ENCODE measurements at places on chromosomes 7 and 10.

DNA sequence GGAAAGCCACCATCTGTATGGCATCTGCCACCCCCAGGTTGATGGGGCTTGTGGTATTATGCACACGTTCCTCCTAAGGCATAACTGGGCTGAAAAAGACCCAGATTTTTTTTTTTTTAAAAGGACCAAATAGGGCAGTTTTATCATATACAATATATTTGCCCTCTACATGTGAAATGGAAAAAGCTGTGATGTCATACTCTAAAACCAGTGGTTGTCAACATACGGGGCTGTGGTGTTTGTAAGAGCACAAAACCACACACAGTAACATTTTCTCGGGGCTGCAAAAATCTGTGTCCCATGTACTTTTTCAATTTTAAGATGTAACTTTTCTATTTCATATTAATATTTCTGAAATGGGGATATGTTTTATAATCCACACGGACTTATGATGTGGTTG lies 34.9 kb downstream of the FAM171A1 start:
- no peak for DNase-seq

- DNase-seq, result no peak
These were observed 755 bp downstream of the HOXA13 start for GRCh38 chr7:27198871-27199801.

GRCh38 chr7:143126146-143126545 lies 5.7 kb upstream of the PIP start:
- no peak for DNase-seq

DNA sequence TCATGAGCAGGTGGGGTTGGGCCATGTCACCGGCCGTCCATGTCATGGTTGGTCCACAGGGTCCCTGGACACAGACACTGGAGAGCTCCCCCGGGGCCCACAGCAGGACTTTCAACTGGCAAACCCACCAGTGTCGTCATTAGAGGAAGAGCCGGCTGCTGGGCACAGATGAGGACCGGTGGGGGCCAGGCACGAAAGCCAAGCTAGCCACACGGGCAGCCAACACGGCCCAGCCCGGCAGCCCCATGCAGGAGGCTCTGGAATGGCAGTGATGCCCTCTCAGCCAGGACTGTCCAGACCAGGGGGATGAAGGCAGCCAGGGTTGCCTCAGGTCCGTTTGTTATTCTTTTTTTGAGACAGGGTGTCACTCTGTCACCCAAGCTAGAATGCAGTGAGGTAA lies 21.1 kb upstream of the UNCX start:
- no peak for DNase-seq

GRCh38 chr10:6269953-6270867 lies 67.5 kb downstream of the PFKFB3 start:
- no peak for DNase-seq

- no peak for DNase-seq
These were observed 1065.2 kb upstream of the C7orf33 start for GRCh38 chr7:147525325-147525724.

DNA sequence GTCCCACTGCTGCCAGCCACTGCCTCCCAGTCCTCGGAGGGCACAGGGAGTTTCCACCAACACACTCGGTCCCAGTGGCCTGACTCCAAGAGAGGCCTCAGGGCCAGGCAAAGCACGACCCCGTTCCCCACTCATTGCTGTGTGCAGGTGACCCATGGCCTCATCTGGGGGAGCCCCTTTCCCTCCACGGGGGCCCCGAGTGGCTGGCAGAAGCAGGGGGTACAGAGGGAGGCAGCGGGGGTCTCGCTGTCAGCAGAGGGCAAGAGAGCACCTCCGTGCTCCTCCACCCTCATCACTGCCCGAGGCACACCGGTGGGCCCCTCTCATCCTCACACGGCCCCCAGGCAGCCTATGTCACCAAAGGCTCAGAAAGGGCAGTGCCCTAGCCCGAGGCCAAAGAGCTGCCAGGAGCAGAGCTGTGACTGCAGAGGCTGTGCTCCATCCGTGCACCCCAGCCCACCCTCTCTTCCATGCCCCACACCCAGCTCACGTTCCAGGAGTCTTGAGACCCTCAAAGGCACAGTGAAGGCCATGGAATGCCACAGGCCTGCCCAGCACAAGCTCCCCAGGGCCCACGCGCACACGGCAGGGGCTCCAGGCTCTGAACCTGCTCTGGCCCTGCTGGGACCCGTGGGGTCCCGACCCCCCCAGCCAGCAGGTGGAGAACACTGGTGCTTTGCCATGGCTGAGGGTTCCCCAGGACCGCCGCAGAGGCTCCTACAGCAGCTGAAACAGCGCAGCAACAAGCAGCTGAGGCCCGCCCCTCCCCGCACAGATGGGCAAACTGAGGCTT lies 25.9 kb downstream of the MICALL2 start:
- DNase-seq, result no peak

GRCh38 chr10:70930263-70931000 lies 42.1 kb upstream of the PCBD1 start:
- DNase-seq, result no peak

- no peak for DNase-seq
These were observed 521.5 kb downstream of the PTPRN2 start for GRCh38 chr7:158066085-158066484.
